ENCODE measurements at places on chromosomes 4 and X.

DNA sequence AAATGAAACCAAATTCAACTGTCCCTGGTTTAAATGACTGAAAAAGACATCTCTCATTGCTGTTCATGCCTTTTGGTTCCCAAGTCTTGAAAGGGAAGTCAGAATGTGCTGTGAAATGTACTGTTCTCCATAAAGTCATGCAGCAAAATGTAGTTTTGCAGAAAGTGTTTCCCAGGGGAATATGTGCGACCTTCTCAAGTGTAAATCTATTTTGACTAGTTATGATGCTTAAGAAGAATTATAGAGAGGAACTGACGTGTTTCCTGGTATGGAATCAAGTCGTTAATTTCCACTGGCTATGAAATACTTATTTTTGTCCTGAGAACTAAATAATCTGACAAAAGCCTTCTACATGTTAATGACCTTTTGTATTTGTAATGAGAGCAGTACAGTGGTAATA, 223.1 kb downstream of the CLCN4 start:
- DNase-seq, result no peak

DNA sequence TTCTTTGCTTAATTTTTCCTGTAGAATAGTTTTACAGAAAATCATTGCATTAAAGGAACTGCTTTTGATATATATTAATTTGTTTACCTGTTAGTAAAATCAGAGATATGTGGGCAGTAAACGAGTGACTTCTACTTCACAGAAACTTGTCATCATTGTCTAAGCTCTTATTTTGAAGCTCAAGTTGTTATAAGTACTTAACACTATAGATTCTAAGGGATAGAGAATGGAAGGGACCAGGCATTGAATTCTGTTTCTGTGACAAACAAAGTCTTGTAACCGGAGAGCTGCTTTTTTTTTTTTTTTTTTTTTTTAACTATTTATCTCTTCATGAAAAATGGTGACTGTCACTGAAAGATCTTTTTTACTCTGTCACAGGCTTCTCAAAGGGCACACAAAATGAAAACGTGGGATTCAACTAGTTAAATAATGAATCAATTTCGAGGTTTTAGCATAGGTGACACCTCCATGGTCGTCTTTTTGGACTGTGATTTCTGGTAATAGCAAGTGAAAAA, 14.4 kb downstream of the STK26 start:
- no peak for DNase-seq

- DNase-seq, result no peak
These were observed 344.5 kb upstream of the NOCT start for GRCh38 chr4:138671106-138671505.

GRCh38 chrX:45799576-45799975, 598.9 kb upstream of the DIPK2B start:
- DNase-seq, result no peak

DNA sequence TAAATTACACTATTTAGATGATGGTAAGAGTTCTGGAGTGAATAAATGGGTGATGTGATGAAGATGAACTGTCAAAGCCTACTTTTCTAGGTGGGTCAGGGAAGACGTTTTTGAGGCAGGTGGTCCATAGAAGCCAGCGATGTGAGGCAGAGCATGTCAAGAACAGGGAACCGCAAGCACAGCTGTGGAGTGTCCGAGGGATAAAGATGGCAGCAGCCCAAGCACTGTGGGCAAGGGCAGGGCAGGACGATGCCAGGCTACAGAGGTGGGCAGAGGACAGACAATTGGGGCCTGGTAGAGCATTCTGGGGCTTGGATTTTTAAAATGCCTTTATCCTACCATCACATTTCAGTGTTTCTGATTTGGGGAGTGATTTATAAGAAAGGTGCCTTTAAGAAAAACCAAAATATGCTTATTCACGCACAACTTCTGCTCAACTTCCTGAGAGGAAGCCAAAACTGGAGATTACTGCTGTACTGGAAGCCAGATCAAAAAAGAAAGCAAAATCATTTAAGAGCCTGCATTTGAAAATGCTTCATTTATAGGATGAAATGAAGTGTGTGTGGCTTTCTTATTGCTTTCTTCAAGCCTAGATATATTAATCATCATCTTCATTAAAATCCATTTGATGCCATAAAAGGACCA, 119.0 kb upstream of the WDR17 start:
- no peak for DNase-seq

Measured in D721Med (cell line).